Psoas muscle (tissue), 8 donors: ENCODE measurements at places on chromosomes 16 and 17.

GRCh38 chr16:12304861-12305596 is 328.5 kb downstream of the SNX29 start:
- DNase-seq: no peak

- no peak for DNase-seq
Observed at GRCh38 chr16:48503336-48503735, 106.6 kb downstream of the N4BP1 start.

DNA sequence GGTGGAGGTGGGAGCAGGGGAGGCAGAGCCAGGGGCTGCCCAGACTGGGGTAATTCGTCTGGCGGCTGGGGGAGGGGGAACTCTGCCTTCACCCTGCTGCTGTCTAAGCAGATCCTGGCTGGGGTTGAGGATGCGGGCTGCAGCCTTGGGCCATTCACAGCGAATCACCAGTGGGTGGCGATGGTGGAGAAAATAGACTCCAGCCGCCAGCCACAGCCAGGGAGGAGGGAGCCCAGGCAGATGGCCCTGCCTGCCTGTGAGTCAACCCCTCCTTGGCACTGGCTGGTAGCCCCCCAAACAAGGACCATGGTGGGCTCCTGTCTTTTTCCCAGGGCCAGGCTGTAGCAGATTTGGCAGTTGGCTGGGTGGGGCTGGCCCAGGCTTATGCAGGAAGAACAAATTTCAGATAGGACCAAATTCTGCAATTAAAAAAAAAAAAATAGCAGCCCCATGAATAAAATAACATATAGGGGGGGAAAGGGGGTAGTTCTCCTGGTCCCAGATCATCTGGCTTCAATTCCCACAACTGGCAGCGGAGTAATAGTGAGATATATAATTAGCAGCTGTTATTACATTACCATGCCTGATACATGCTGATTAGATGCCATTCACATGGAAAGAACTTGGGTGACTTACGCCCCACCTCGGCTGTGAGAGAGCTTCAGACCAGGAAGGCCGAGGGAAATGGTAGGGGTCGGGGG is 41.5 kb upstream of the CDH5 start:
- DNase-seq: no peak

- peak; percentile 88 for DNase-seq
Observed at GRCh38 chr16:88387941-88388627, 5.3 kb downstream of the ZNF469 start.

DNA sequence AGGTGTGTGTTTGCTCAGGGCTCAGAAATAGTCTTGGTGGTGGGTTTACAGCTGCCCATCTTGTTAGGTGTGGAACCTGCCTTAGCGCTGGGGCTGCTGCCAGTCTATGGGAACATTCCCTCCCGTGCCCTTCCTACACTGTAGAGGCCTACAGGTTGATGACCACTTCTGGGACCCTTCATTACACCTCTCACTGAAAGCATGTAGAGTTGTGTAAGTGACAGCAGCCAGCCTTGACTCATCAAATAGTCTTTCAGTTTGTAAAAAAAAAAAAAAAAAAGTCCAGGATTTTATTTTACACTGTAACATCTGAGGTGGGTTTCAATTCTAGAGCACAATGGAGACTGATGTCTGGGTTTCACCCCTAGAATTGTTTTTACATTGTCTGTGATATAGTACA is 193.9 kb downstream of the SPECC1 start:
- no peak for DNase-seq

DNA sequence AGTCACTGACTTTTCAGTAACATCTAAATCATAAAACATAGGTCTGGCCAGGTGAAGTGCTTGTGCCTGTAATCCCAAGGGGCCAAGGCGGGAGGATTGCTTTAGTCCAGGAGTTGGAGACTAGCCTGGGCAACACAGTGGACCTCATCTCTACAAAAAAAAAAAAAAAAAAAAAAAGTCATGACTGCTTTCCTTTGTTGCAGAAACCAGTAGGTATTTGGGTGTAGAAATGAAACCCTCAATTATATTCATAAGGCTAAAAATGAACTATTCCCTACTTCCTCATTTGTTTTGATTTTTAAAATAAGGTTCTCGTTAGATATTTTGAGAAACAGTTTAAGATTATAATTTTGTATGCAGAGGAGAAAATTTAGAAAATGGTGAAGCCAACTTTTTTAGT is 26.0 kb downstream of the PITPNC1 start:
- DNase-seq: no peak

- no peak for DNase-seq
Observed at GRCh38 chr16:89842471-89843408, 14.5 kb downstream of the SPIRE2 start.

DNA sequence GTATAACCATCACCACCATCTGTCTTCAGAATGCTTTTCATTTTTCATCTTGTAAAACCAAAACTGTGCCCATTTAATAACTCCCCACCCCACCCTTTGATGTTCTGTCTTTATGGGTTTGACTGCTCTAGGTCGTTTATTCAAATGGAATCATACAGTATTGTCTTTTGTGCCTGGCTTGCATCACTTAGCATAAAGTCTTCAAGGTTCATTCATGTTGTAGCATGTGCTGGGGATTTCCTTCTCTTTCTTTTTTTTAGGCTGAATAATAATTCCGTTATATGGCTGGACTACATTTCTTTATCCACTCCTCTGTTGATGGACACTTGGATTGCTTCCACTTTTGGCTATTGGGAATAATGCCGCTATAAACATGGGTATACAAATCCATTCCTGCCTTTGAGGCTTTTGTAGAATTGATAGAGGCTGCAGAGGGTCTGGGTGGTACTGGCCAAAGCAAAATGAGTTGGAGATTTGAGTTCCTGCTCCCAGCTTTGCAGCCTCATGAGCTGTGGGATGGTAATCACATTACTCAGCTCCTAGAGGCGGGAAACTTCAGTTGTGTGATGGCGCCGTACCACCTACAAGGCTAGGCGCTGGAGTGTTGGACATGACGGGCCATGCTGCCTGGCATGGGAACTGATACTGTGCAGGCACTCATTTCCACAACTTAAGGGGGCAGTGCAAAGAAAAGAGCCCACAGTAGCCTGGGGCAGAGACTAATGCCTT is 64.8 kb downstream of the CLEC16A start:
- DNase-seq: no peak

DNA sequence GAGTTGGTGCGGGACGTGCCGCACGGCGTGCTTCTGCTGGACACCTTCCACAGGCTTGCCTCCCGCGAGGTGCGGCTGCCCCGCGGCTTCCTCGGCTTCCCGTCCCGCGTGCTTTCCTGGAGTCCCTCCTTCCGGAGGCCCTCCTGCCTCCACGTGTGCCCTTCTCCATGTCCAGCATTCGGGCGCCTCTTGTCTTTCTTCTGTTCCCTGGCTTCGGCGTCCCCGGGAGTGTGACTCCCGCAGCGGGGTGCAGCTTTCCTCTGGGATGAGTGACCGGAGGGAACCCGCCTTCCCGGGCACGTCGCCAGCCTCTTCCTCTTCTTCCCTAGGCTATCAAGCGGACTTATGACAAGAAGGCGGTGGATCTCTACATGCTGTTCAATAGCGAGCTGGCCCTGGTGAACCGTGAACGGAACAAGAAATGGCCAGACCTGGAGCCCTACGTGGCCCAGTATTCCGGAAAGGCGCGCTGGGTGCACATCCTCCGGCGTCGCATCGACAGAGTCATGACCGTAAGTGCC is 23.0 kb downstream of the DNAH2 start:
- DNase-seq: no peak

DNA sequence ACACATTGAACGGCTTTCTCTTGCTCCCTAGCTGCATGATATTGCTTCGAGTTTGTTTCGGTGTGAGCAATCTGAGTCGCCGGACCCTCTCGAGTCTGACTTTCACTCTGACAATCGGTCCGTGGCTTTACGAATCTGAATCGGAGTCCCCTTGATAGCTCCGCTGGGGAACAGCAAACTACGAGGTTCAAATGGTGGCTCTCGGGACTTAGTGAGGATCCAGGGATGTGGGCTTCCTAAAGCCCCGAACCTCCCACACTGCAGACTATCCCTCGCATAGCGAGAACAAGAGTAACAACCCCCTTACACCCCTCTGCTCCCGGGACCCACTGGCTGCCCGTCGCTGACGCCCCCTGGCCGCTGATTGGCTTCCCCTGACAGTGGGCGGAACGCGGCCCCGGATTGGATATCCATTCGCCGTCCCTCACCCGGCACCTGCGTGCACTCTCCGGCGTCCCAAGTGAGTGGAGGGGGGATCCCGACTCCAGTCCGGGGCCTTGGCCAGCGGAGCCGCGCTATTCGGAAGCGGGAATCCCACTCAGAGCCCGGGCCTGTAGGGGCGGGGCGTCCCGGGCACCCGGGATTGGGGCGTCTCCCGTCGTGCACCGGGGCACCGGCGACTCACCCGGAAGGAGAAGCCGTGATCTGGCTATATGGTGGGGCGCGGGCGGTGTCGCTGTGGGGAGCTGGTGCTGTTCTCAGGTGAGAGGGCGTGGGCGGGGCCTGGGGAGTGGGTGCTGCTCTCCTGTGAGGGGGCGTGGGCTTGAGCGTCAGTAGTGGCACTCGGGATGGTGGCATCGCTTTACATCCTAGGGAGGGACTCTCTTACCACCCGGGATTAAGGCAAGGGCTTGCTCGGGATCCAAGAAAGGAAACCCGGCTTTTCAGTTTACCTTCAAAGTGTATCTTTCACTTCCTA is at the start of gene SNX11:
Gene SNX11 (plus strand): TSS at position 630 of the 919 bp plus-strand sequence. CDS start 4,278 bp downstream, outside the sequence.
- peak; percentile 90 for DNase-seq

DNA sequence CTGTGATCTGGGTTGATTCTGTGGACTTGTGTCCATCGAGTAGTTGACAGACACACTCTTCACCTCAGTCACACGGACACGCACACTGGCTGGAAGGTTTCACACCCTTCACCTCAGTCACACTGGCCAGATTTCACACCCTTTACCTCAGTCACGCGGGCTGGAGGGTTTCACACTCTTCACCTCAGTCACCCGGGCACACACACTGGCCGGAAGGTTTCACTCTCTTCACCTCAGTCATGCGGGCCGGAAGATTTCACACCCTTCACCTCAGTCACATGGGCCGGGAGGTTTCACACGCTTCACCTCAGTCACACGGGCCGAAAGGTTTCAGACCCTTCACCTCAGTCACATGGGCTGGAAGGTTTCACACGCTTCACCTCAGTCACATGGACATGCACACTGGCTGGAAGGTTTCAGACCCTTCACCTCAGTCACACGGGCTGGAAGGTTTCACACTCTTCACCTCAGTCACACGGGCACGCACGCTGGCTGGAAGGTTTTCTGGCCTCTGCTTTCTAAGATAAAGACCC is 96.2 kb downstream of the PGS1 start:
- no peak for DNase-seq

- DNase-seq: no peak
Observed at GRCh38 chr16:79150632-79151310, 449.8 kb downstream of the MAF start.

DNA sequence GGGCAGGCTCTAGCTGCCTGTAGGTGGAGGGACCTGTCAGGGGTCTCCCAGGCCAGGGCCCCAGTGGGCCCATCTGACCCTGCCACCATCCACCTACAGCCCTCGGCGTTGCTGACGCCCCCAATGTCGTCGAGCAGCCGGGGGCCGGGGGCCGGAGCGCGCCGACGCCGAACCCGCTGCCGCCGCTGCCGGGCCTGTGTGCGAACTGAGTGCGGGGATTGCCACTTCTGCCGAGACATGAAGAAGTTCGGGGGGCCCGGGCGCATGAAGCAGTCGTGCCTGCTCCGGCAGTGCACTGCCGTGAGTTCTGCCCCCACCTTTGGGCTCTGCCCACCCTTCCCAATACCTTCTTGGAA is 2.2 kb downstream of the FBXL19 start:
- no peak for DNase-seq

GRCh38 chr17:78108726-78109488 is 19.6 kb downstream of the TMC6 start:
- peak; percentile 50 for DNase-seq

DNA sequence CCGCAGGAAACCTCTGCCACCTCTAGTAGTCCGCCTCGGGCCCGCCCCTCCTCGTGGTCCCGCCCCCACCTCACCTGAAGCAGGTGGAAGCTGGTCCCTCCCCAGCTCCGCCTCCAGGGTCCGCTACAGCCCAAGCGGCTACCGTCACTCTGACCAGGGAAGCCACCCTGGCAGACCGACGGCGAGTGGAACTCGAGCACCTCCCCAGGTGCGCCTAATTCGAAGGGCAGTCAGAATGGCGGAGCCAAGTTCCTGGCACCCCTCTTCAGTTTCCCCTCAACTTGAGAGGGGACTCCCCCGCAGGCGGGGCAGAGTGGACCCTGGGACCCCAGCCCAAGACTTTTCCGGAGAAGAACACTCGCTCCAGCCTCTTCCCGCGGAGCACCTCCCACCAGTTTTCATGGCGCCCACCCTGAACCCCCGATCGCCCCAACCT is 507 bp downstream of the FHOD1 start:
- DNase-seq: no peak

DNA sequence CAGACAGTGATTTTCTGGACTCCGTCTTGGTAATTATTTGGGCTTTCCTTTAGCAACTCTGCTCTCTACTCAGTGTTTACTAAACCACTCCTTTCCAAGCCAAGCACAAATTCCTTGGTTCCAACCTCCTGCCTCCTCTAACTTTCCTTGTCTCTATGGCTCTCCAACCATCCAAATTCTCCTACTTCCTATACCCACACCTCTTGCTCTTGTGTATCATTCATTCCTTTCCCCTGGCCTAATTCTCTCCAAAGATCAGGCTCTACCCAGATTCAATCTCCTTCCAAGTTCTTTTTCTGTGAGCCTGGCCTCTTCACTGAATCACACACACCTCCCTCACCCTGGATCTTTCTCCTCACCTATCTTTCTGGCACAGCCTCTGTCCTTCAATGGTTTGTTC is 1.1 kb downstream of the NEURL4 start:
- no peak for DNase-seq

- DNase-seq: peak; percentile 81
Observed at GRCh38 chr17:68456339-68457167, 743 bp downstream of the WIPI1 start.

- DNase-seq: peak; percentile 100
Observed at GRCh38 chr17:8153957-8154607, 1.9 kb upstream of the PER1 start.

DNA sequence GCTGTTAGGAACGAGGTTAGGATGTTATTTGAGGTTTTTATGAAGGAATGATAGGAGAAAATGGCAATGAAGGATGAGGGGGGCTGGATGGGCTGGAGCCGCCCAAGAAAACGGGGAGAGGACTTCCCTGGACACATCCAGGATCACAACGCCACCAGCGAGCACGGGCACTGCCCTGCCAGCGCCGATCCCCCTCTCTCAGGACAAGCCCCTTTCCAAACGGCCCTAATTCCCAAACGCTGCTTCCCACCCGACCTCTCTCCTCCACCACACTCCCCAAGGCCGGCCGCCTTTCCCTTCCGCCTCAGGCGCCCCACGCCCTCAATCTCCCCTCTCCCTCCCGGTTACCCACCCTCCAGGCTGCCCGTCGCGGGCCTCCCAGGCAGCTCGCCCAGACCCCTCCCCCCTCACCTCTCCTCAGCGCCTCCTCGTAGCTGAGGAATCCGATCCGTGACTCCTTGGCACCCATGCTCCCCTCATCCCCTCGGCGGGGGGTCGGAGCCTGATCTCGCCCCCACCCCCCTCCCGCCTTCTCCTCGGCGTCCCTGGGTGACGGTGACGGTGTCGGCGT is 377 bp downstream of the USP32 start:
- DNase-seq: no peak
